ENCODE measurements at places on chromosomes 12 and 14. TPM values are rescaled to one million over a fixed set of nuclear protein-coding genes. Genes with fewer than 3 reads are reported as not detected.

- no peak for DNase-seq
Observed at GRCh38 chr12:87513536-87514280, 515.5 kb downstream of the C12orf50 start.

DNA sequence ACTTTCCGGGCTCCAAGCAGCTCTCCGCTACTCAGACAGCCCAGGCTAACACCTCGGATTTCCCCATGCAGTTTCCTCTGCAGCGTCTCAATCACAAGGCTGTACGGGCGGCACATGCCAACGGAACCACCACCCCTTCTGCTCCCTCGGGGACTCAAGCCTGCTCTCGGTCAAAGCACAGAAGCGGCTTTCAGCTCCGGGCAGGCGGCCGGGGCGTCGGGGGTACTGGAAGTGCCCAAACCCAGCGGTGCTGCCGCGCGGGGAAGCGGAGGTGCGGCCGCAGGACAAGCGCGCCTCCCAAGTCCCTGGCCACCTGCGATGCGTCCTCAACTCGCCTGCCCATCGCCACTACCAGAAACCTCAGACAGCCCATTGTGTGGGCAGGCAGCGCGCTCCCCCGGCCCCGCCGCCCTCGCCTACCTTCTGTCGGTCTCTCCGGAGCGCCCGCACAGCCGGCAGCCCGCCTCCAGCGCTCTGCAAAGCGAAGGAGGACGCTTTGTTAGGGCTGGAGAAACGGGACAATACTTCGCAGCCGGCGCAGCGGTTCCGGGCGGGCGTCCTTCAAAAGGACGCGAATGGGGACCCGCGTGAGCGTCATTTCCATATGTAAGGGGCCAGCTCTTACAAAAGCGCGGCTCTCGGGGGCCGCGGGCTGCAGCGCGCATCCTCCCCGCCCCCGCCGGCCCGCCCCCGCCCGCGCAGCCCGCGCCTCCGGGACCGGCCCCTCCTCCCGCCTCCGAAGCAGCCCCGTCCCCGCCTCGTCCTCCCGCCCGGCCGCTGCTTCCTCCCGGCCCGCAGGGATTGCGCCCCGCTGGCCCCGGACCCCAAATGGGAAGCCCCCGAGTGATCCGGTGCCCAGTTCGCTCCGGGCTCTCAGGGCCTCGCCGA is 674 bp downstream of the NIN start:
- DNase-seq = peak; percentile 76

DNA sequence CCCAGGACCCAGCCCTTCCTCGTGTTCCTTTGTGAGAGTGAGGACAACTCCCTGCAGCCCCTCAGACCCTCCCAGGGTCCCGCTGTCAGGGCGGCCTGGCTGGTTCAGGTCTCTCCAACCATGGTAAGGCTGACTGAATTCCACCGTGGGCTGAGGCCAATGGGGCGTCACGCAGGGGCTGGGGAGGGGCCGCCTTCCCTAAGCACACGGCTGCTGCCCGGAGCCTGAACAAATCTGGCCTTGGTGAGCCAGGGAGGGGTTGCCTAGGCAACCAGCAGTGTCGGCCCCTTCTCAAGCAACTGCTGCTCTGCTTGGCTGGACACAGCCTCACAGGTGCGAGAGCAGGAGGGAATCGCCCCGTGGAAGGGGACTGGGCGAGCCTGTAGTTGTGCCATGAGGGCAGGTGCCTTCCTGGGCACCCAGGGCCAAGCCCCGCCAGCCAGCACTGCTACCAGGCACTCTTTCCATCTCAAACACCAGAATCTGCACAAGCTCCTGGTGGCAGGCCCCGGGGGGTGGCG is 37.0 kb upstream of the GALNT9 start:
- DNase-seq = no peak

PRPH gene
- 0.26 TPM for total RNA-seq

DNA sequence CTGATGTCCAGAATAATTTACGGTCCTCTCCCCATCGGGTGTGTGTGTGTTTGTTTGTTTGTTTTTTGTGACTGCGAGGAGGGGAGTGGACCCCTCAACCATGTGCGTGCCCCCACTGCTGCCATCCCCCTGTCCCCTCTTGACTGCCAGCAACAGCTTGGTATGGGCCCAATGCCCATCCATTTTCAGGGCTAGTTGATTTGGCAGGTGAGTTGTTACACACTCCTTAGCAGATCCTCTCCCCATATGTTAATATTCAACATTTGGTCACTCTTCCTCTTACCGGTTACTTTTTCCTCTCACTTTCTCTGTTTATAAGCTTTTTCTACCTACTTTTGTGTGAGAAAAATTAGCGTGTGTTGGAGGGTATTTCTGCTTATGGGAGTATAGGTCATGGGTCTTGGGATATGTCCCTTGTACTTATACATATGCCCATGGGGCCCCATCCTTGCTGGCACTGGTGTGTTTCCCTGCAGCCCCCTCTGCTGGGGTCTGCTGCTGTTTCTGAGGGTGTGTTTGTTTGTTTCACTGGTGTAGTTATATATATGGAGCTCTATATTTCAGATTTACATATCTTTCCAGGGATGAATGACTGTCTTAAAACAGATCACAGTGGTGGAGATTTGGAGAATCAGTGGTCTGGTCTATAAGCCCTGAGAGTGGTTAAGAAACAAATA is 33.8 kb downstream of the ZFHX2 start:
- DNase-seq = no peak

DNA sequence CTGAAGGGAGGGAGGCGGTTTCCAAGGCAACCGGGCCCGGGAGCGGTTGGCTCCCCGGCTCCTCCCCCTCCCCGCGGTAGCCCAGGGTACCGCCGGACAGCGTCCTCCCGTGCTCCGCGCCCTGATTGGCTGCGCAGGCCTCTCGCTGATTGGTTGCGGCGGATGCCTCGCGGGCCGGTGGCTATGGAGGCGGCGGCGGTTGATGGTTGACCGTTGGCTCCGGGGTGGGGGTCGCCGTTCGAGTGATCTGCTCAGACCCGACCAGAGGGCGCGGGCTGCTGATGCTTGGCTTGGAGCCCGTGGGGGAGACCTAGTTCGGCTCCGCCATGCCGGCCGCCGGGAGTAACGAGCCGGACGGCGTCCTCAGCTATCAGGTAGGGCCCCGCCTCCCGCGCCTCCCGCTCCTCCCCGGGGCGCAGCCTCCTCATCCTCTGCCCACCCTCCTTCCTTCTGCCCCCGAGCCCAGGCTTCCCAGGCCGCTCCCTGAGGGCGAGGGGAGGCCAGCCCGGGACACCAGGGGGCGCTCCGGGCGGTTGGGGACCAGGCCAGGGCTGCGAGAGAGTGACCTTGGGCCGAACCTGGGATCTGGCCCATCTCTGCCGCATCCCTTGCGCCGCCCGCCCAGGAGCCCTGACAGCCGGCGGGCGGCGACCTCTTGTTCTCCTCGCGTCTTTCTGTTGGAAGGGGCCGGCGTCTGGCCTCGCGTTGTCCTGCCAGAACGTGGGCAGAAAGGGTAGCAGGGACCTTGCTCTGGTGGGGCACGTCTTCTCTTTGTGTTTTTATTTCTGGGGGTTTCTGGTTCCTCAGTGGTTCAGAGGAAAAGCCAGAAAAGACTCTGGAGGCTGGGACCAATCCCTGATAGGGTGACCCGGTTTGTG is at the start of gene SLC4A8:
Gene SLC4A8 (plus strand): TSS at position 170 of the 878 bp plus-strand sequence. CDS start 157 bp downstream, at position 327.
- peak; percentile 91 for DNase-seq

GRCh38 chr12:120181991-120182631 is 12.4 kb downstream of the GCN1 start:
- no peak for DNase-seq

Data from activated CD8-positive, alpha-beta memory T cell treated with anti-CD3 and anti-CD28 coated beads, Interleukin-2, amount 10 ng/mL, durations not matched to agents 7 days and 5 days (primary cell).